ENCODE measurements at places on chromosomes 1 and 21.

- no peak for DNase-seq
Observed at GRCh38 chr1:88791192-88791591, 100.2 kb downstream of the GTF2B start.

DNA sequence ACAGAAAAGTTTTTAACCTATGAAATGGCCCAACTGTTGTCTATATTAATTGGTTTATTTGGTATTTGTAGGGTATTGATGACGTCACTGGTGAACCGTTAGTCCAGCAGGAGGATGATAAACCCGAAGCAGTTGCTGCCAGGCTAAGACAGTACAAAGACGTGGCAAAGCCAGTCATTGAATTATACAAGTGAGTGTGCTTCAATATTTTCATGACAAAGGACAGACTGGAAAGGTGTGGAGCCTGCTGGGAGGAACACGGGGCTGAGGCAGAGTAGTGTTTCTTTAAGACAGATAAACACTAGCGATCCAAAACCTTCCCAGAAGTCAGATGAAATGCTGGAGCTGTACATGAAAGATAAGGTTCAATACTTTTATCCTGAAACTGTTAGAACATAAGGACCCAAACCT is 76.7 kb downstream of the AK4 start:
- no peak for DNase-seq

DNA sequence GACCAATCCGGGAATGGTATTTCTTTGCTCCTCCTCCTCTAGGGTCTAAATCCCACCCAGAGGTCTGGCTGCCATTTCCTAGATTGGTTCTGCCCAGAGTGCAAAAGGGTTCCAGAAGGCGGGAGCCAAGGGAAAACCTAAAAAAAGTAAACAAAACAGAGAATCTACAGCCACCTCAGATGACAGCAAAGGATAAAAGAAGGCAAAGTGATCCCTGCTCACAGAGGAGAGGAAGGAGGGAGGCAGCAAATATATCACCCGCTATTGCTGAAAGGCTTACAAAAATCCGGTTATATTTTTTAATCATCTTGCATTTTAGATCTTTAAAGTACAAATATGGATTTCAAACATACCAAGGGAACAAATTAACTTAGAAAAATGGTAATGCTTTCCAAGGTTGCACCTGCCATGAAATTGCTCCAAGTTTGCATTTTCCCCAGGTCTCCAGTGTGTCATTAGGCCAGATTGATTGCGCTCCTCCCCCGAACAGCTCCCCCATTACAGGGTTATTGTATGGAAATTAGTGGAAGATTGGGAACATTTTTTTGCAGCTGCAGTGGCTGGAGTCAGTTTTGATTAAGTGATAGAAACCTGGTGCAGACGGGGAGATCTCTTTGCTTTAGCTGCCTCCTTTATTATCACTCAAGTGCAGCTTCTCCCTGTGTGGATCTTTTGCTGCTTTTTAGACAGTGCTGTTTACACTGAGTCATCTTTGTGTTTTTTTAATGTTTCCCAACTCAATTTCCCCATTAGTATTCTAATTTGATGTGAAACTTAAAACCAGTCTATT is 280.5 kb upstream of the CAMK1G start:
- DNase-seq: no peak

GRCh38 chr1:37482004-37482785 is 7.8 kb downstream of the ZC3H12A start:
- DNase-seq: no peak

DNA sequence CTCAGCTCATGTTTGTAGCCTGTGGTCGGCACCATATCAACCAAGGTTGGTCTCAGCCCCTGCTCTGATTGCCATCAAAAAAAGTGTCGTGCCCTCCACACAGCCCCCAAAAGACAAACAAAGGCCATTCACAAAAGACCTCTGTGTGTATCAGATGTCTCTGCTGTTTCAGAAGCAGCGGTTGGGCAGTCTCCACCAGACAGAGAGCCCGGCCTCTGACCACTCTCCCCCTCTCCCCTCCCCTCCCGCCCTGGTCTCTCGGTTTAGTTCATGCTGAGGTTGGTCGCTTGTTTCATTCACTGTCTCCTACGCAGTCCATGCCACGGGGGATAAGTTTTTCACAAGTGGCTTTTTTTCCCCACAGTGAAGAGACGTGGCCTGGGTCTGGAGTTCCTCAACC is 27.1 kb downstream of the ACTA1 start:
- no peak for DNase-seq

Data from kidney tubule cell (primary cell).